ENCODE measurements at places on chromosomes 11 and 22. TPM values are rescaled to one million over a fixed set of nuclear protein-coding genes. Genes with fewer than 3 reads are reported as not detected.

ART5 gene
- total RNA-seq: not detected

LINC01488 gene
- not detected for total RNA-seq

DNA sequence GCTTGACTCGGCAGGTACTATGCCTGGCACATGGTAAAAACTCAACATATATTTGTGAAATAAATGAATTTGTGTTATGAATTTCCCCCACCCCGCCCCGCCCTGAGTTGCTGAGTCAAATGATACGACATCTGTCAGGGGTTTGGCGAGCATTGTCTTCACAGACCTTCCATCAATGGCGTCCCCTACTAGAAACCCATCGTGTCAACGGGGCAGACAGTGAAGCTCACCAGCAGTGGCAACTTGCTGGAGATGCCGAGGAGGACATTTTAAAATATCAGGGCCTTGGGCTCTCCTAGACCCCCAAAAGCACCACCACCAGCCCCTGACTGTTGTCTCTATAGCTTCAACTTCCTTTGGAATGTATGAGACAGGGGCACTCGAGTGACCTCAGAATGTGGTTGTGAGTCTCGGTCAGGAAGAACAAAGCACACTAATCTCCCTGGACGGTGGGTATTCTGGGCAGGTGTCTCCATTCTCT lies 761 bp upstream of the NXF1 start:
- H3K4me3 ChIP-seq: no peak overlapping the region
- no peak for DNase-seq
- no peaks in the 10 kb centered on the region for H3K27me3 ChIP-seq
- peaks cover 7% of the 10 kb centered on the region for H3K36me3 ChIP-seq
- peaks cover 25% of the 10 kb centered on the region for H3K4me1 ChIP-seq

- peaks cover 60% of the 10 kb centered on the region for H3K4me1 ChIP-seq
- H3K27ac ChIP-seq: peak overlapping the region; percentile 91
- DNase-seq: peak; percentile 91
- no peaks in the 10 kb centered on the region for H3K36me3 ChIP-seq
- no peaks in the 10 kb centered on the region for H3K27me3 ChIP-seq
Observed at GRCh38 chr11:64893194-64894069, 15.0 kb upstream of the EHD1 start.

Measured in body of pancreas (tissue), 4 donors.